Regular cardiac myocyte (primary cell): ENCODE measurements at places on chromosomes 12 and 14. TPM values are rescaled to one million over a fixed set of nuclear protein-coding genes. Genes with fewer than 3 reads are reported as not detected.

The LBHD2 gene
- not detected in 2 replicates for total RNA-seq

The GARIN6 gene
- not detected in 2 replicates for total RNA-seq

The BICDL1 gene
- total RNA-seq, result 0.28 and 0.38 TPM in 2 replicates

The SLC10A1 gene
- total RNA-seq, result not detected in 2 replicates

The LRRC10 gene
- not detected in 2 replicates for total RNA-seq

The CRIP1 gene
- total RNA-seq, result 0.28 and 5.4 TPM in 2 replicates

The TDRD9 gene
- total RNA-seq, result 0.58 and 2.5 TPM in 2 replicates

The SLC39A2 gene
- total RNA-seq, result 0.28 TPM in 1 of 2 replicates, not detected in the other

The SLC4A8 gene
- 0.56 and 1.3 TPM in 2 replicates for total RNA-seq

The ARHGEF25 gene
- total RNA-seq, result 12.5 and 27.1 TPM in 2 replicates

The KCNH3 gene
- total RNA-seq, result under 0.01 and 0.28 TPM in 2 replicates

The SLC8A3 gene
- under 0.01 and 0.56 TPM in 2 replicates for total RNA-seq

The CLEC12A gene
- not detected in 2 replicates for total RNA-seq

The HOXC13 gene
- under 0.01 TPM in 1 of 2 replicates, not detected in the other for total RNA-seq

The ALX1 gene
- not detected in 2 replicates for total RNA-seq

The TTC9 gene
- total RNA-seq, result under 0.01 TPM in 2 replicates

The AACS gene
- 22.0 and 28.6 TPM in 2 replicates for total RNA-seq
